Activated naive CD8-positive, alpha-beta T cell treated with anti-CD3 and anti-CD28 coated beads for 36 hours (primary cell): ENCODE measurements at places on chromosomes 1 and 21. TPM values are rescaled to one million over a fixed set of nuclear protein-coding genes. Genes with fewer than 3 reads are reported as not detected.

DNA sequence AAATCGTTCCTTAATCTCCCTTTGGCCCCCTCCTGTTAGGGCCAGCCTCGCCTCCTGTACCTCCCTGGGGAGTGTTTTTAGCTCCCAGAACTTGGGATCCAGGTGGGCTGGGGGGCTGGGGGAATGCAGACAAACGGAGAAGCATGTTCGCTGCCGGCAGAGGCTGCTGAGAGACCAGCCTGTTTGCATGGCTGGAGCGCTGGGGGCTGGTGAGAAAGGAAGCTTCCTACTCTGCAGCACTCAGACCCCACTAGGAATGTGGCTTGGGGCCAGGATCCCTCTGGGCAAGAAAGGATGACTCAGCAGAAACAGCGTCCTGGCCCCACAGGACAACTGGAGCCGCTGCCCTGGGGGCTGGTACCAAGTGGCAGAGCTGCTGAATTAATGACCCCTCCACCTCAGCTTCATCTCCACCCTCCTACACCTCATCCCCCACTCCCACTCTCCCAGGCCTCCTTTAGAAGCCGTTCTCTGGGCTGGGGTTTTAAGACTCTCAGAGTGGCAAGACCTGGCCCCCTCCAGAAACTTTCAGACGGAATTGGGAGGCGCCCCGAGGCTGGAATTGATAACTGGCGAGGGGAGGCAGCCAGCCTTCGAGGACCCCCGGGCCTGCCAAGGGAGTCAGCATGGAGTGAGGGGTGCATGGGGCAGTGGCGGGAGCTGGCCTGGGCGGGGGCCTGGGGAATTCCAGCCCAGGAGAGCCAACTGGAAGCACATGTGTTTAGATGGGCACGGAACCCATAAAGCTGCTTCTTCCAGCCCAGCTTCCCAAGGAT lies 28.5 kb upstream of the EPS8L3 start:
- H3K27me3 ChIP-seq: no peaks in the 10 kb centered on the region
- no peak for DNase-seq
- no peak overlapping the region for H3K4me3 ChIP-seq
- H3K4me1 ChIP-seq: peaks cover 63% of the 10 kb centered on the region

GRCh38 chr1:208040821-208041297 lies 129.9 kb upstream of the CD34 start:
- no peaks in the 10 kb centered on the region for H3K36me3 ChIP-seq
- H3K4me3 ChIP-seq: no peak overlapping the region
- H3K4me1 ChIP-seq: no peaks in the 10 kb centered on the region

GRCh38 chr1:100037927-100038659 lies 68.3 kb downstream of the SLC35A3 start:
- peaks cover 46% of the 10 kb centered on the region for H3K36me3 ChIP-seq
- H3K4me3 ChIP-seq: peak overlapping the region; percentile 87
- peaks cover 50% of the 10 kb centered on the region for H3K4me1 ChIP-seq
- no peaks in the 10 kb centered on the region for H3K27me3 ChIP-seq
- peak overlapping the region; percentile 97 for H3K27ac ChIP-seq

DNA sequence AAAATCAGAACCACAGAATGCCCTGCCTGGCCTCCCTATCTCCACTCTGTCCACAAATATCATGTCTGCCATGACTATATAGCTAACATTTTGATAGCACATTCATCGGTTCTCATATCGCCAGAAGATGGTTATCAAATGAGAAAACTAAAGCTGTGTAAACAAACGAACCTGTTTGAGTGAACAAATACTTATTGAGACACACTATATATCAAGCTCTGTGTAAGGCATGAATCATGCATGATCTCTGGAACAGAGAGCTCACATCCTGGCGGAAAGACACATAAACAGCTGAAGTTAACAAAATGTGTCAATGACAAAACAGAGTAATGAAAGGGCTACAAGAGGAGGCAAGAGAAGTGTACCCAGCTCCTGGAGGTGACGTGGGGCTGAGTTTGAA lies 13.1 kb downstream of the KCND3 start:
- peaks cover 53% of the 10 kb centered on the region for H3K27me3 ChIP-seq
- no peaks in the 10 kb centered on the region for H3K36me3 ChIP-seq
- no peak for DNase-seq
- no peaks in the 10 kb centered on the region for H3K4me1 ChIP-seq

DNA sequence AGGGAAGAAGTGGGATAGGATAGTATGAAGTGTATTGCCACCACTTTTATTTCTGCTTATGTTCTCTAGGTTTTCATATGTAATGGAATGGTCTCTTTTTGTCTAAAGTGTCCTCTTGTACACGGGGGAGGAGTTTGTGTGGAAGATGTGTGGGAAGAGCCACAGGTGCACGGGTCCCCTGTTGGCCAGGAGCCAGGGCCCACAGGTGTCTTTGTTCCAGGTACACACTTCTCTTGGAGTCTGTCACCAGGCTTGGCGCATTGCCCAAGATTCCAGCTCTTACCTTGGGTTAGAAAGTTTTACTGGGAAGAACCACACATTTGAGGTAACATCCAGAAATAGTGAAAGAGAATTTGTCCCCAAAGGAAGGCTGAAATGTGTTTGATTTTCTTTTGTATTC lies 10.5 kb downstream of the TENT5C start:
- peaks cover 43% of the 10 kb centered on the region for H3K27me3 ChIP-seq
- H3K27ac ChIP-seq: no peak overlapping the region
- no peak overlapping the region for H3K4me3 ChIP-seq
- peaks cover 29% of the 10 kb centered on the region for H3K4me1 ChIP-seq
- DNase-seq: no peak

DNA sequence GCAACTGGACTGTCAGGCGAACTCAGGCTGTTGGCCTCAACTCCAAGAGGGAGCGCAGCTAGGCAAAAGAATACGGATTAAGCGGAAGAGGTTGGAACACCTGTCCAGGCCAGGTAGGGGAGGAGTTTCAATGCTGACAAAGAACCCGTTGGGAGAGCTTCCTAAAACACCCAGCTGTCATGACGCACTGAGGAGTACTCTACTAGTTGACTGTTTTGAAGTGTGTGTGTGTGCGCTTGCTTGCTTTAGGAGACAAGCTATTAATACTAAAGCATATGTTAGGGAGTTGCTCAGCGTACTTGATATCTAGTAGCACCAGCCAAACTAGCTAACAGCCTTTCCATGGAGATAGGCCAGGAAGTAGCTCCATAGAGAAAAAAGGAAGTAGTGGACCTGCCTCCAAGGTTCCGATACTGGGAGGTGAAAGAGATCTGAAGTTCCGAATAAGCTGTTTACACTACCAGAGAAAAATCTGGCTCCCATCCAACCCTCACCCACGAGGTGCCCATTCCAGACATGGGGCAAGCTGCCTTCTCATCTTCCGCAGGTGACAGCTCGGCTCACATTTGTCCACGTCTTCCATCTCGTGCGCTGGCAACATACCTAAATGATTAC lies 974 bp upstream of the FNBP1L start:
- H3K4me3 ChIP-seq: peak overlapping the region; percentile 86
- H3K27me3 ChIP-seq: peaks cover 63% of the 10 kb centered on the region
- no peak for DNase-seq
- H3K4me1 ChIP-seq: peaks cover 17% of the 10 kb centered on the region

GRCh38 chr1:11328444-11328843 lies 55.4 kb downstream of the UBIAD1 start:
- no peak overlapping the region for H3K4me3 ChIP-seq
- H3K4me1 ChIP-seq: no peaks in the 10 kb centered on the region
- no peaks in the 10 kb centered on the region for H3K27me3 ChIP-seq
- DNase-seq: no peak
- H3K27ac ChIP-seq: no peak overlapping the region
- no peaks in the 10 kb centered on the region for H3K36me3 ChIP-seq

DNA sequence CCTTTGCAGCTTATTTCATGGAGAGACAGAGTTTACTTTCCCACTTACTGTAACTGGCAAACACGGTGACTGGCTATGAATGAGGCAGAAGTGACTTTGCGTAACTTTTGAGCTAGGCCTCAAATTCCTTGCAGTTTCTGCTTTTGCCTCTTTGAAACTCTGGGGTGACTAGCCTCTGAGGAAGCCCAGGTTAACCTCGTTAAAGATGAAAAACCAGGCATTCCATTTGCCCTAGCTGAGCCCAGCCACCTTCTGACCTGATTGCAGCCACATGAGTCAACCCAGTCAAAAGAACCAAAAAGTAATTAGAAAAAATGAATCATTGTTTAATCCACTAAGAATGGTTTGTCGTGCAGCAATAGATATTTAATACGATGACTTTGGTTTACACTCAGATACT lies 20.4 kb downstream of the PRMT6 start:
- no peak for DNase-seq
- no peaks in the 10 kb centered on the region for H3K36me3 ChIP-seq
- no peaks in the 10 kb centered on the region for H3K4me1 ChIP-seq
- H3K4me3 ChIP-seq: no peak overlapping the region
- peaks cover 16% of the 10 kb centered on the region for H3K27me3 ChIP-seq

DNA sequence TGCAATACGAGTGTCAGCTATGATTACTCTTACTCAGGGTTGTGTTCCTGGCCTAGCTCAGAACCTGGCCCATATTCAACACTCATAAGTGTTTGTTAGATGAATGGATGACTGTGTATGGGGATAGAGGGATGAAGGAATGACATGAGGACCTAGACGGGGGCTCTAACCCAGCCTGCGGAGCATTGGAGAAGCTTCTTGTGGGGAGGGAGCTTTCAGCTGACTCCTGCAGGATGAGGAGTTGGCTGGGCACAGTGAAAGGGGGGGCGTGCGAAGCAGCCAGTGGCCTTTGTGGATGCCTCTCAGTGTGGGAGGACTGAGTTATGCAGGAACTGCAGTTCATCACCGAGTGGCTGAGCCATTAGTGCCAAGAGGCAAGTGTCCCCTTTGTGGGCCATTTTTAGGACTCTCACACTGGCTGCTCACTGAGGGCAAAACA lies 1.2 kb upstream of the EXTL1 start:
- peaks cover 4% of the 10 kb centered on the region for H3K27me3 ChIP-seq

GRCh38 chr1:183885142-183885735 lies 80.3 kb downstream of the RGL1 start:
- no peak overlapping the region for H3K27ac ChIP-seq
- H3K27me3 ChIP-seq: no peaks in the 10 kb centered on the region
- no peak overlapping the region for H3K4me3 ChIP-seq
- H3K4me1 ChIP-seq: peaks cover 25% of the 10 kb centered on the region

DNA sequence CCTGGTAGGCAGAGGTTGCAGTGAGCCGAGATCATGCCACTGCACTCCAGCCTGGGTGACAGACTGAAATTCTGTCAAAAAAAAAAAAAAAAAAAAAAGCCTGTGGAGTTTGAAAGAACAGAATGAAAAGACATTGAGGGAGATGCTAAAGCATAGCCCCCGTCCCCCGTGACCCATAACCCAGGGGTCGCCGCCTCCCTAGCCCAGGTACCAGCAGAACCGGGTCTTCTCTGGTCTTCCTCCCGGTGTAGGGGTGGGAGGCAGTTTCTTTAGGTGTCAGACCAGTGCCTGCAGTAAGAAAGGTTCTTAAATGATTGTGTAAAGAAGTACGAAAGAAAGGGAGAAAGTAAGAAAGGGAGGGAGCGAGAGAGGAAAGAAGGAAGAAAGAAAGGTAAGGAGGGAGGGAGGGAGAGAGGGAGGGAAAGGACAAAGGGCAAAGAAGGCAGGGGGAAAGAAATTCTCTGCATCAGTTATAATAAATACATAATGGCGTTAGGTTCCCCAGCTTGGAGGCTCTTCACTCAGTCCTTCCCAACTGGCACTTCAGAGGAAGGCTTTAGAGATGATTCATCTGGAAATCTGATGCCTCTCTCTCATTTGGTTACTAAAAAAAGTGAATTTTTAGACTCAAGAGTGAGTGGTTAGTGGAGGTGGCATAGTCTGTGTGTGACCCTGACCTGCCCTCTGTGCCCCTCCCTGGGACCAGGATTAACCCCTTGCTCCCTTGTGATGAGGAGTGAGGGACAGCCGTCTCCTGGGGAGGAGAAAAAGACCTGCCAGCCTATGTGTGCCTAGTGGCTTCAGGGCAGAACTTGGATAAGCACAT lies 1.1 kb downstream of the IL24 start:
- H3K27ac ChIP-seq: peak overlapping the region; percentile 43
- H3K4me3 ChIP-seq: no peak overlapping the region
- peaks cover 4% of the 10 kb centered on the region for H3K36me3 ChIP-seq
- DNase-seq: no peak

DNA sequence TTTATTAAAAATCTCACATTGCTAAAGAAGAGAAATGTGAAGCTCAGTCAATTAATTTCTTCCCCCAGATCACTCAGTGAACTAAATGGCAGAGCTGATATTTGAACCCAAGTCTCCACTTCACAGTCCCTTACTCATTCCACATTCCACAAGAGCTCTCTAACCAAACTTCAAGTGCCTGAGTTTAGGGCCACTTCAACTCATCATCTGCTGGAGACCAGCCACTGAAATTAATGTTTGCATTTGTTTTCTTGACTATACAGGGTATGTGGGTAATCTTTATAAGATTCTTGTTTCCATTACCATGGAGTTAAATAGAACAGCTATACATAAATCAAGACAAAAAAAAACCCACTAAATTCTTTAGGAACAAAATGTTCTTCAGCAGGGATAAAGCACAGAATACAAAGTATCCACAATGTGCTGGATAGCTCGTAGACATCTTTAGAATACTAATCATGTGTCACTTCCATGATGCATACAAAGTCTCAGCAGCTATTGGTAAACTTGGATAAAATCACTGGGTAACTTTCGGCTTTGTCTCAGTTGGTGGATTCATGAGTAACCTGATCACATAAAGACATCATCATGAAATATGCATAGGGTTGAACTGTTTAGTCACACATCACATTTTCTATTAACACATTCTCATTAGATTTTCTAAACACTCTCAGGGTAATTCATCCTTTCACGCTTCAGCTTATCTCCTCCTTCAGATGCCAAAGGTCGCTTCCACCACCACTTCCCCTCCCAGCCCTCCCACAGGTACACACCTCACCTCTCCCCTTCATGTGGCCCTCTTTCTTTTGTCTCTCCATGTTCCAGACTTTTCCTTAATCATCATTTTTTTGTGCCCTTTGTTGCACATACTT lies 89.8 kb downstream of the LRRC53 start:
- no peak for DNase-seq
- H3K36me3 ChIP-seq: no peaks in the 10 kb centered on the region
- no peaks in the 10 kb centered on the region for H3K4me1 ChIP-seq
- H3K4me3 ChIP-seq: no peak overlapping the region
- no peak overlapping the region for H3K27ac ChIP-seq

DNA sequence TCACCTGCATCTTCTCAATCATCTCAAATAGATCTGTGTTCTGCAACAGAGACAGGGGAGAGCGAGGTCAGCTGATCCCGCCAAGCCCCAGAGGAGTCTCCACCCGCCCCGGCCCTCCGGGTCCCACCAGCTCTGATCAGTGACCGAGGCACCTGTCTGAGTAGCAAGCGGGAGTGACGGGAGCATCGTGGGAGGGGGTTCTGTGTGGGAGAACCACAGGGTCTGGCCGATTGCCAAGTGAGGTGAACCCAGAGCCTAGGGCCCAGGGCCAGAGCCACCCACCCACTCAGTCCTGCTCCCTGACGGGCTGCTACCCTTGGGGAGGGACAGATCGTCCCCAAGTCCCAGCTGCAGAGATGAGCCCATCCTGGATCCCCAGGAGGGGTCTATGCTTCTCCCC lies 49.1 kb downstream of the RAP1GAP start:
- DNase-seq: no peak
- H3K27ac ChIP-seq: no peak overlapping the region
- H3K4me1 ChIP-seq: peaks cover 1% of the 10 kb centered on the region
- H3K36me3 ChIP-seq: no peaks in the 10 kb centered on the region

Gene KIAA0040
- 26.4 TPM for total RNA-seq

Gene SERTAD4
- not detected for total RNA-seq

Gene TEDDM1
- total RNA-seq: not detected

Gene OR2T12
- total RNA-seq: not detected

Gene UMODL1
- total RNA-seq: not detected

Gene SHISAL2A
- 13.7 TPM for total RNA-seq
